Mucosa of descending colon (tissue), 3 donors: ENCODE measurements at places on chromosomes 11 and 22. TPM values are rescaled to one million over a fixed set of nuclear protein-coding genes. Genes with fewer than 3 reads are reported as not detected.

Gene ARL2
- 90.6 TPM for total RNA-seq

Gene SCN3B
- total RNA-seq, result 2.0 TPM

Gene PRRG4
- 8.6 TPM for total RNA-seq

Gene DEAF1
- 35.7 TPM for total RNA-seq

Gene CHRM1
- 1.4 TPM for total RNA-seq
